NCI-H1092 (cell line): ENCODE measurements at places on chromosomes 3 and 15.
A peak's percentile ranks its signal among the peaks of the same experiment; 100 is the strongest.

GRCh38 chr3:172125963-172126457 lies 86.6 kb downstream of the FNDC3B start:
- DNase-seq, result no peak

- peak; percentile 66 for DNase-seq
Observed at GRCh38 chr3:112327371-112327951, 5.5 kb upstream of the CD200 start.

GRCh38 chr3:151726016-151726415 lies 7.7 kb upstream of the AADACL2 start:
- no peak for DNase-seq

GRCh38 chr3:87025661-87026645 lies 35.0 kb upstream of the VGLL3 start:
- DNase-seq, result no peak

DNA sequence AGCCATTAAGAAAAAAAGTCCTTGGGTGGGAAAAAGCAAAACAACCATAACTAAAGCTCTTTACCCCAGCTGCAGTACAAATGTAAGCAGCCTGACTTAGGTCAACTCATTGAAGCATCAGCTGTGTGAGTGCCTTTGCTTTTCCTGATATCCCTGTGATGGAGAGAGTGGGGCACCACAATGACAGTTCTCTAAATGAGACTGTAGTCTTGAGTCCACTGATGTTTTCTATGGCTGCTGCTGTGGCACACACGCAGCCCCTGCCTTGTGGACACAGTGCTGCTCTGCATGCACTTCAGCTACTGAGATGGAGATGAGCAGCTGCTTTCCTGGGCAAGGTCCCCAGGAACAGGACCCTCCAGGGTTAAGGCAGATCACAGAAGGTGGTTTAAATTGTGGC lies 173.2 kb downstream of the KCNAB1 start:
- DNase-seq, result no peak

DNA sequence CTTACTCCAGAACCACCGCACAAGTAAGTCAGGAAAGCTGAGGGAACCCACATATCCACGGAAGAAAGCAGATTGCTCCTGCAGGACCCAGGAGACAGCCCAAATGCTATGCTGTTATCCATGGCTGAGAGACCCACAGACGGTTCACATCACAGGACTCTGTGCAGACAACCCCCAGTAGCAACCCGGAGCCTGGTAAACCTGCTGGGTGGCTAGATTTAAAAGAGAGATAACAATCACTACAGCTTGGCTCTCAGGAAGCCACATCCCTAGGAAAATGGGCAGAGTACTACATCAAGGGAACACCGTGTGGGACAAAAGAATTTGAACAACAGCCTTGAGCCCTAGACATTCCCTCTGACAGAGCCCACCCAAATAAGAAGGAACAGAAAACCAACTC lies 13.8 kb upstream of the TRIM42 start:
- no peak for DNase-seq

GRCh38 chr15:76377217-76377616 lies 40.6 kb downstream of the ISL2 start:
- no peak for DNase-seq

GRCh38 chr15:63093486-63094205 lies 28.0 kb upstream of the LACTB start:
- peak; percentile 47 for DNase-seq

GRCh38 chr3:144810160-144810559 lies 838.5 kb downstream of the DIPK2A start:
- DNase-seq, result no peak

GRCh38 chr15:83380682-83381081 lies 66.5 kb upstream of the SH3GL3 start:
- no peak for DNase-seq

DNA sequence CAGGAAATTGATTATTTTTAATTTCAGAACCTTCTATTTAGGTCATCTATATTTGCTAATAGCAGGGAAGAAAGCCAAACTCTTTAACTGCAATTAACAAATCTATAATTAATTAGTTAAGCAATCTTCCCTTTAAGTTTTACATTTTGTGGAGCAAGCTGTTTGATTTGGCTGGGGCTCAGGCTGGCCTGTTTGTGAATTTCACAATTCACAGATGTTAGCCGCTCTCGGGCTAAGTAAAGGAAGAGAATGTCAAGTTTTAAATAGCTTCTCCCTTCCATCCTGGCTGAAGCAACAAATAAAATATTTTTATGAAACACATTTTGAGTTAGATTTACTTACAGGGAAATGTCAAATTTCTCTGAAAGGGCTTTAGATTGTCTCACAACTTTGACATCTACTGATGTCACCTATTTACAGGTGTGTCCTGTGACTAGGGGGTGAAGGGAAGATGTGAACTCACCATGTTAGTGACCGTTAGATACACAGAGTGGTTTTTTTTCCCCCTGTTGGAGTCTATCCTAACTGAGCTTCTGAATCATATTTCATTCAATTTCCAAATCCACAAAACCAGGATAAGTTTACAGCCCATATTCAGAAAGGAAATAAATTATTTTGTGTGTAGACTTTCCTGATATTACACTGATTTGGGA lies 1.3 kb upstream of the TP63 start:
- no peak for DNase-seq
